Hindlimb muscle (tissue), 1 donor: ENCODE measurements at places on chromosomes 16 and 17. TPM values are rescaled to one million over a fixed set of nuclear protein-coding genes. Genes with fewer than 3 reads are reported as not detected.

The SLC16A11 gene
- polyA plus RNA-seq = 0.50 TPM

The KIFC3 gene
- 26.8 TPM for polyA plus RNA-seq

The SLC38A7 gene
- polyA plus RNA-seq = 8.0 TPM

The FOXF1 gene
- not detected for polyA plus RNA-seq

The KCNJ12 gene
- polyA plus RNA-seq = 17.3 TPM

The HOXB8 gene
- 0.49 TPM for polyA plus RNA-seq

The ZSCAN10 gene
- 0.34 TPM for polyA plus RNA-seq

The CCL23 gene
- not detected for polyA plus RNA-seq

The P4HB gene
- 366 TPM for polyA plus RNA-seq
